ENCODE measurements at places on chromosomes 2 and 18.

DNA sequence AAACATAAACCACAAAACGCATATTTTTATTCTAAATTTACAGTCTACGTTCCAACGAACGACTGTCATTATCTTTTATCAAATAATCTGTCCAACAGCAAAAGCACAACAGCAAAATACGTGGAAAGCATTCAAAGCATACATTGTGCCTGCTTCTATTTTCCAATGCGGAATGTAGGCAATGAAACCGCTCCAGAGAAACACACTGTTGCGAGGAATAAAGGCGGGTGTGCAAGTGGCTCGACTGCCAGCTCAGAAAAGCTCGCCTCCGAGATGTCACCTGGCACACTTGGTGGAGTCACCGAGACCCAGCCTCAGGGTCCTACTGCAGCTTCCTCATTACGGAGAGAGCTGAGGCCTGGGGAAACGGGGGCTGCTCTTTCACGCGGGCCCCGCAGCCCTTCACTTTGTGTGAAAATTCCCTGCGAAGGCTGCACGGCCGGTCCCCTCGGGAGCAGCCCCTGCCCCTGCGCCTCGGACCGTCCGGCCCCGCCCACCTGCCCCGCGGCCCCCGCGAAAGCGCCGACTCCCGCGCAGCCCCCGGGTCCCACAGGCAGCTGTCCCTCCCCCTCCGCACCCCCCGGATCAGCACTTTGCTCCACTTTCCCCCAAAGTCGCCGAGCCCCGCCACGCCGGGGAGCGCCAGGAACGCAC, 752 bp downstream of the MGAT4A start:
- no peak for DNase-seq

DNA sequence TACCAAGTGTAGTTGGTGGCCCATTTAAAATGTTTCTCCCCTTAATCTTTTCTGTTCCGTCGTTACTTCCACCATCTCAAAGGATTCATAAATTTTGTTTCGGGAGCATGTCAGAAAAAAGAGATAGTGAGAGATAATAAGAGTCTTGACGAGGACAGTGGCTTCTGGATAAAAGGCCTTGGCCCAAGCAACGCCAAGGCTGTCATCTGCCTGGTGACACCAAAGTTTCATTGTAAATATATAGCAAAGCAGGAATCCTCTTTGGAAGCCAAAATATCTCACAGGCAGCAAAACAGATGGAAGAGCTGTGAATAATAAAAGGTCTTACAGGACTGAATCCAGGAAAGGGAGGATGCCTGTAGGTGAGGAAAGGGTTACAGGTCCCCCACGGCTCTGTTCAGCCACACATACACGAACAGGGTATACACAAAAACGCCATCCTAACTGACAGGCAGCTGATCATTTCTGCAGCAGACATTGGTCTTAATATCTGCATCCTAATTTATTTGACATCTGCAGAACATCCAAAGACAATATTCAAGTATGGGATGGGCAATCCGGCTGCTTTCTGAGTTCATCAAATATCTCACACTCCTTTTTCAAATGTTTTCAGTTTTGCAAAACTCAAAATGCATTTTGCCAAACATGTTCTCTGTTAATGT, 382.8 kb downstream of the OSR1 start:
- no peak for DNase-seq

DNA sequence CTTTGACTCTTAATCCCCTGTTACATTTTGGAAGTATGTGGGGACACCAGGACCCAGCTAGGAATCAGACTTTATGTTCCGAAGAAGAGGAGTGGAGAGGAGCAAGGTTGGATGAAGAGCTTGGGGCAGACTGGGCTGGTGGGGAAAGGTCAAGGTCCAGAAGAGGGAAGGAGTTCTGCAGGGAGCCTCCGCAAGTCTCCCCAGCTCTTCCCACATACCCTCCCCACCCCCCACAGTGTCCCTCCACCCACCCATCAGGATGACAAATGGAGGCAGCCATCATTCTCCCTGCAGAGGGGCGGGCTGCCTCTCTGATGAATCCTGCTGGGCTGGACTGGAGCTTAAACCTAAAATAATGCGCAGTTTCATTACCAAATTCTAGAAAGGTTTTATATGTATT, 77.2 kb downstream of the ACKR3 start:
- DNase-seq, result no peak

- DNase-seq, result no peak
These were observed 34.0 kb downstream of the NAPG start for GRCh38 chr18:10559553-10560451.

DNA sequence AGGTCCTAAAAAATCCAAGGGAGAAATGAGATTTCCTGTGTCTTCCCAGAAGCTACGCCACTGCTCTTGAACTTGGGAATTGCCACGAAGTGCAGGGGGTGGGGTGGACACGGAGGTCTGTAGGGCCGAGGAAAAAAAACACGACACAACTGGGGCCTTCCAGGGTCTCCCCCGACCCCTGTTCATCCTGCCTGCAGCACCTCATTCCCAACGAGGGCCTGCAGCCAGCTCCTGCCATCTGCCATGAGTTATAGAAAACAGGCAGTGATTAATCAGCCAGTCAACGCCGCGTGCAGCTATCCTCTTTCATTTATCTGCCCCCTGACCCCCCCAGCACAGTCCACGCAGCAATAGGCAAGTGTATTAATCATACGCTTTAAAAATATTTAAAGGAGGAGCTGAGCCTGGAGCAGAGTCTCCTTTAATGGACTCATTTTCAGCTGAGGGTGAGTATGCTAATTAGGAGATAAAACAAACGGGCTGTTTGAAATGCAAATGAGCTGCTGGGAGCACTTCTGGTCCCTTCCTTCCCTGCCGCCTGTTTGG, 209.9 kb downstream of the TFCP2L1 start:
- DNase-seq, result peak; percentile 47

GRCh38 chr2:236763857-236764256, 194.2 kb downstream of the ACKR3 start:
- no peak for DNase-seq

GRCh38 chr18:48673853-48674721, 135.3 kb downstream of the CTIF start:
- DNase-seq, result peak; percentile 67

DNA sequence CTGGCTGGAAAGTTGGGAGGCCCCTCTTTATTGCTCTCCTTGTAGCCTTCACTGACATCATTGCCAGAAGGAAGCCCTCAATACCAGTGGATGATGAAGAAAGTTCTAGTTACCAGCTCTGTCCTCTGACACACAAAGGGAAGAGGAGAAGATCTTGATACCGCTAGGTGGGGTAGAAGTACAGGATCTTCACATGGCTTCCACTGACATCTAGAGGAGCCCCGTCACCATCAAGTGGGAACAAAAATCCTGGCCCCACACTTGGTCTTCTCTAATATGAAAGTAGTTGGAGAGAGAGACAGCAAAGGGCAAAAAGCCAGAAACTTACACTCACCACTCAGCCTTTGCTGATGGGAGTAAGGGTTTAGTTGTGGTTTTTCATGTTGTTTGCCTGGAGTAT, 12.4 kb downstream of the XIRP2 start:
- no peak for DNase-seq

DNA sequence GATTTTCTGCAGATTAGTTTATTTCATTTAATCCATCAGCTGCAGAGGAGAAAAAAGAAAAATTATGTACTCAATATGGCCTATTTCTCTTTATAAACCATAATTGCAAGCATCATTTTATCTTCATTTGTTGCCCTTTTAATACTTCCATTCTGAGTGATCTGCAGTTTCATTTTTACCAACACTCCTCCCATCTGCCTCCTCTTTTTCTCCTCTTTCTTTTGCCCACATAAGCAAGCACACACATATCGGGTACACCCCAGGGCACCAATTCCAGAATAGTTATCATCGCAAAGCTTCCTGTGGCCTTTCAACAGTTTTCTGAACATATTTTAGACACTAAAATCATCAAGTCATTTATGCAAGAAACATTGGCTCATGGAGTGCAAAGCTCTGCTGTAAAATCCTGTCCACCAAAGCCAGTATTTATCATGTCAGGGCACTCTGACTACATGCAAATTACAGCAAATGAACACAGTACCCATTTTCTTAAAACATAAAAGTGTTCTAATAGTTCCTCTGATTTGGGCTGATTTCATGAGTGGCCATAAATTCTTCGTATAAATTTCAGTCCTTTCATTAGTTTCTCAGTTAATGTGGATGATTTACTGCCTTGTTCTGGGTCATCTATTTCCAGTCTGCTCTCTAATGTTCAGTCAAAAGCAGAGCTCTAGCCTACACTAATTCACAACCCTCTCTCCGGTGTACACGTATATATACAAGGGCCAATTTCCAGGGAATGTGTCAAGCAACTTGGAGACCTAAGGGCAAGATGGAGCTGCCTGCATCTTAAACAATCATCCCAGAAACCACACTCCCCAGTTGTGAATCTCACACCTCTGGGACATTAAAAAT, 281.3 kb downstream of the STK39 start:
- DNase-seq, result no peak

DNA sequence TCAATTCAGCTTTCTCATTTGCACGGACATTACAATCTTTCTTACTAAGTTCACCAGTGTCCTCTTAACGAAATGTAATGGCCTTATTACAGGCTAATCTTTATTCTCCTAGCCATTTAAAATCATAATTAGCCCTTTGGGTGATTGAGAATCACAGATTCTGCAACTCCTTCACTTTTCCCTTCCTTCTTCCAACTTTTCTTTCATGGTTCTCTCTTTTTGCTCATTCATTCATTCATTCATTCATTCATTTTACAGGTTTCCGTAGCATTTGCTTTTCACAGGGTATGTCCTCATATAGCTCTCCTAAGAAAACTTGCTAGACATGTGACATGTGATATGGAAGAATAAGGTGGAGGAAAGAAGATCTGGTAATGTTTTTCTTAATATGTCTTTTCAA, 16.0 kb downstream of the TBR1 start:
- no peak for DNase-seq

GRCh38 chr18:78794071-78794430, 185.6 kb upstream of the SALL3 start:
- DNase-seq, result no peak

DNA sequence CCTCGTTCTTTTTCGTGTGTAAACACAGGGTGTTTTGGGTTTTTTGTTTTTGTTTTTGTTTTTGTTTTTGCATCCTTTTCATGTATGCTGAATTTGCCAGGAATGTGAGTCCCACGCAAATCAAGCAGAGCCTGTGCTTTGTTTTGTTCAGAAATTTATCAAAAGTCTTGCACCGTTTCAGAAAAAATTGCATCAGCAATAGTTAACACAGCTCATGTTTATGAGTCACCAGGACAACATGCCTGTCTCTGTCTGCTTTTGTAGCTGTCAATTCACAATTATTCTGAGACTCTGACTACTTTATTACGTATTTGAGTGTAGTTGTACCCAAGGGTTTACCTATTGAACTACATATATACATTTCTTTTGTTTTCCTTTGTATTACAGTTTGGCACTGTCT, 38.3 kb downstream of the MRPL44 start:
- peak; percentile 49 for DNase-seq

GRCh38 chr2:239193925-239194677, 206.7 kb downstream of the HDAC4 start:
- DNase-seq, result no peak

DNA sequence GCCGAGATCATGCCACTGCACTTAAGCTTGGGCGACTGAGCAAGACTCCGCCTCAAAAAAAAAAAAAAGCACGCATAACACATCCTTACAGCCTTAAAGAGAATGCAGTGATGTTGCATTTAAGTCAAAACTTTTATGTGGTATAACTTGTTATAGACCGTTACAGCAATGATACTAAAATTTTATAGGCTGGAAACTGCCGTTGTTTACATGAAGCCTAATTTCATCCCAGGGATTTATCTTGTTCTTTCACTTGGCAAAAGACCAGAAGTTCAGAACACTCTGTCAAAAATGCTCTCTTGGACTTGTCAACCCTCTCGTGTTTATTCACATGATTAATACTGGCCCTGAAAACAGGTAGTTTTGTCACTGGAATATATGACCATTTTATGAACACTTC, 7.4 kb downstream of the GNAL start:
- no peak for DNase-seq

- no peak for DNase-seq
These were observed 546.0 kb downstream of the ZNF804A start for GRCh38 chr2:185144159-185144919.

DNA sequence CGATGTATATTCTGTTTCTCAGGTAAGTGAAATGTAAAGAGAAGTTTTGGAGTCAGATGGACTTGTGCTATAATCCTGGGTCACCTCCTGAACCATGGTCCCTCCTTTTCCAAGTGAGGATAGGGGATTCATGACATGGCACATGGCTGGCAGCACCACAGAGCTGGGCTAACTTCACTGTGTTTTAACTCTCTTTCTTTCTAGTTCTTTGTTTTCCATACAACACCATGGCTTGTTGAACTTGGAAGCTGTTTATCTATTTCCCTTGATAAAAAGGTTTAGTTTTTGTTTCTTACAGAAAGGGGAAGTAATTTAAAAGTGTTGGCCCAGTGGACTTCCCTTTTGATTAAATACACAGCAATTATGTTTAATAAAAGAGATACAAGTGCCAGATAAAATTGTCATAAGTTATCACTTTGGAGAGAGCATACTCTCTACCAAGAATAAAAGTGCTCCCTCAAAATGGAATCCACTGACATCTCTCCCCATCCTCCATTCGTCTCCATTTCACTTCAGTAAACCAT, 90.4 kb downstream of the PLCL1 start:
- DNase-seq, result peak; percentile 44

DNA sequence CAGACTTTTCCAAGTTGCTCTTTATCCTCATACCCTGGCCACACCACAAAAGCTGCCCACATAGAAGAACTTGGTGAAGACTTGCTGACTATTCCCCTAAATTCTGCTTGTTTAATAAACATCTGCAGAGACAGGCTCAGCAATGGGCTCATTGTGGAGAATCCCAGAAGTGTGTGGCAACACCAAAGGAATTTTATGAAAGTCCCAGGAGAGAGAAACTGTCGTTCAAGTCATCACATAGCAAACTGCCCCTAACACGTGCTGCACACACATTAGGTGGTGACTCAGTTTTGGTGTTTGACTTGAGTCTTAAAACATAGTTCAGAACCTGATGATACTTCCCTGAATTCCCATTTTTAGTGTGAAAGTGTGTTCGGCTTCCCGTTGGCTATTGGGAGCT, 38.6 kb downstream of the CYP1B1 start:
- peak; percentile 37 for DNase-seq

DNA sequence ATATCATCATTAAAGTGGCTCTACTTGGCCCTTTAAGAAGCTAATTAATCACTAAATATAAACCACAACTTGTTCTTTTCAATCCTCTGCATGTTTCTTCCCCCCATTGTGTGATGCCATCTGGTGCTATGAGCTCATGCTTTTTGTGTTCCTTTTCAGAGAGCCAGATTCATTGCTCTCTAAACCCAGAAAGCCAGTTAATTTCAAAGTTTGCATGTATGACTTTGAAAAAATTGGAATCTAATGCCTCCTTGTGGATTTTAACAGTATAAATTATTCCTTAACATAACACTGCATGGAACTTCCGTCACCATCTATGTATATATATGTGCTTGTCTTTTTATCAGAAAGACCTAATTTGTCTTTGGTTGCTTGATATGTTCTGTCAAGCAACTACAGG, 31.1 kb downstream of the TMEM178A start:
- DNase-seq, result peak; percentile 18

DNA sequence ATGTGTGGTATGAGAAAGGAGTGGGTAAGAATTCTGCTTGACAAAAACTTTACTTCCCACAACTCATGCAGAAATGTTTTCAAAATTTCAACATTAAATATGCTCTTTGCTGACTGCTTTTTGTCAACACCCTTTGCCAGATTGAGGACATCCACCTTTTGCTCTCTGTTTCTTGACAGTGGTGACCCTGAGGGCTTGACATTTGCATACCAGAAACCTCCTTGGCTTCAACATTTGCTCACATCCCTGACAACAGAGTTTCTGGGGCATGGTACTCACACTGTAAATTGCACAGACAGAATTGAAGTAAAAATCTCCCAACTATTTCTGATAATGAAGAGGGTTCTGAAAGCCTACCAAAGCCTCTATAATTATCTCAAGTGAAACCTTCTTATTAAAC, 95.7 kb downstream of the RND3 start:
- DNase-seq, result no peak
